HTR-8/SVneo (cell line): ENCODE measurements at places on chromosomes 5 and 9.

DNA sequence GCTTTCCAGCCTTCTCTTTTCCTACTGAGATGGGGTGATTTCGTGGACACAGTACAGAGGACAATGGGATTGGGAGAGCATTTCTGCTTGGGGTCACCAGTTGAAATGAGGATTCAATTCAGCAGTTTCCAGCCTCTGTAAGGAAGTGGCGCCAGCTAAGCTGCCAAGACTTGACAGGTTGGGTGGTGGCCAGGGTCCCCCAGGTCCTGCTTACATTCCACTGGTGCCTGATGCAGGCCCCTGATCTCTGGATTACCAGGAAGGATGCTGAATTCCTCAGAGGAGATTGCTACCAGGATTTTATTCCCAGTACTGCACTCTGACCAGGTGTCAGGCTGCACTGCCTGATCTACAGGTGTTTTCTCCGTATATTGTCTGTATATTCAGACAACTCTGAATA is 119.7 kb downstream of the PSD2 start:
- DNase-seq, result no peak

GRCh38 chr9:3240656-3241268 is 285.0 kb downstream of the RFX3 start:
- DNase-seq, result peak; percentile 46

- DNase-seq, result no peak
Observed at GRCh38 chr5:132896685-132897084, 23.2 kb downstream of the LEAP2 start.

DNA sequence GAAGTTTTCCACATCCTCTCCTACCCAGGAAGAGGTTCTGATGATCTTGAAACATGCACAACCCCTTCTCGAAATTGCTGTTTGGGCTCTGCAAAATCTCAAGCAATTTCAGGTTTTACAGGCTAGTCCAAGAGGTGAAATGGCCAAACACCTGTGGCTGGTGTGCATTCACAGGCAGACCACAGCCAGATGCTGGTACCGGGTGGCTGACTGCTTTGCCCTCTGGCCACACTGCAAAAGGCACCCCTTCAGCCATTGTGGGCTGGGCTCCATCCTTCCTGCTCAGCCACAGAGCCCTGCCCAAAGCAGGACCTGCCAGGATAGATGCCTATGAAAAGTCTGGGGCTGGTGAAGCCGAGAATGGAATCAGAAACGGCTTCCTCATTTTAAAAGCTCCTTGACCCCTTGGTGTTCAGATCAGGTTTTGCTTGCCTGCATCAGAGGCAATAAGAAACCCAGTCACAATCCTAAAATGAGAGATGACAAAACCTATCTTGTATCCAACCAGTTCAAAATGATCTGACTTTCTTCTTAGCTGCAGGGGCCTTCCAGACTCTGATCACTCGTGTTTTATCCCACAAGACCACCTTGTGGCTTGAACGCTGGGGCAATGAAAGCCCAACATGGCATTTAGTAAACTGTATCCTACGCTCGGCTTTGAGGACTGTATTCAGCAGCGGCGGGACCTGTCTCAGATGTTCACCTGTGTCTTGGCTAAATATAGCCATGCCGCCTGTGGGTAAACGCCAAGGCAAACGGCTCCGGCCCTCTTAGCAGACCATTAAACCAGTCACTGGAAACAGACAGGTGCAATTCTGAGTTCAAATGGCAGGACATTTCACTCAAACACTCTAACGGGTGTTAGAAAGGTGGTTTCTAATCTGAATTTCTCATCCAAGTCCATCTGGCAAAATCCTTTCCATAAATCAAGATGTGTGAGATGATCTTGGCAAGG is 49.6 kb downstream of the EPB41L4B start:
- no peak for DNase-seq

DNA sequence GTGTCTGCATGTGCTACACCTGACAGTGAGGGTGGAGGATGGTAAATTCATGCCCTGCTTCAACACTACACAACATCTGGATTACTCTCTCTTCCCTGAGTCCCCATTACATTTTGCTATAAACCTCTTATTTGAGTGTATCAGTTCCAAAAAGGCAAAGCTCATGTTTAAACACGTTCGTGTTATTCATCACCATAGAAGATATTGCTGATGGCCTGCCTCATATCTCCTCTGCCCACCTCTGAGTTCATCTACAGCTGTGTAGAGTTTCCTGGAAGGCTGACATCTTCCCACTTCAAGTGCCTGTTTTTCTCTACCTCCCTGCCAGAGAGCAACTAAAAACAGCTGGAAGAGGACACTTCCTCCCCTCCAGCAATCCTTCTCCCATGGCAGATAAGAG is 433.2 kb downstream of the ISL1 start:
- no peak for DNase-seq

- DNase-seq, result no peak
Observed at GRCh38 chr5:10268100-10268499, 18.0 kb downstream of the CCT5 start.

GRCh38 chr5:180059326-180059725 is 12.2 kb downstream of the RNF130 start:
- DNase-seq, result no peak

GRCh38 chr5:119255571-119256356 is 100.1 kb upstream of the TNFAIP8 start:
- no peak for DNase-seq

- DNase-seq, result peak; percentile 77
Observed at GRCh38 chr5:33257807-33258429, 182.8 kb upstream of the TARS1 start.

DNA sequence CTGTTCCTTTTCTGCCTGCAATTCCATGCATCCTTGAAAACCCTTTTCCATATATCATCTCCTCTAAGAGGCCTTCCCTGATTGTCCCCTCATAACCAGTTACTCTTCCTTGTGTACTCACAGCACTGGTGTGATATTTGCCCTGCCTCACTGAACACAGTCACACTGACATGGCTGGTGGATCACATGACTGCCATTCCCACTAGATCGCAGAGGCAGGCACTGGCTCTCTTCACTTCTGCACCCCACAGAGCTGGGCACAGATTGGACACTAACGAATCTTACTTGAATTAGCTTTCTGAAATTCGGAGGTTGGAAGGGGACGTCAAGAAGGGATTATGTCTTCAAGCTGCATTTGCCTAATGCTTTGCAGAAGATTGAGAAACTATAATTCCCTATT is 208.0 kb downstream of the PAPPA start:
- DNase-seq, result no peak

DNA sequence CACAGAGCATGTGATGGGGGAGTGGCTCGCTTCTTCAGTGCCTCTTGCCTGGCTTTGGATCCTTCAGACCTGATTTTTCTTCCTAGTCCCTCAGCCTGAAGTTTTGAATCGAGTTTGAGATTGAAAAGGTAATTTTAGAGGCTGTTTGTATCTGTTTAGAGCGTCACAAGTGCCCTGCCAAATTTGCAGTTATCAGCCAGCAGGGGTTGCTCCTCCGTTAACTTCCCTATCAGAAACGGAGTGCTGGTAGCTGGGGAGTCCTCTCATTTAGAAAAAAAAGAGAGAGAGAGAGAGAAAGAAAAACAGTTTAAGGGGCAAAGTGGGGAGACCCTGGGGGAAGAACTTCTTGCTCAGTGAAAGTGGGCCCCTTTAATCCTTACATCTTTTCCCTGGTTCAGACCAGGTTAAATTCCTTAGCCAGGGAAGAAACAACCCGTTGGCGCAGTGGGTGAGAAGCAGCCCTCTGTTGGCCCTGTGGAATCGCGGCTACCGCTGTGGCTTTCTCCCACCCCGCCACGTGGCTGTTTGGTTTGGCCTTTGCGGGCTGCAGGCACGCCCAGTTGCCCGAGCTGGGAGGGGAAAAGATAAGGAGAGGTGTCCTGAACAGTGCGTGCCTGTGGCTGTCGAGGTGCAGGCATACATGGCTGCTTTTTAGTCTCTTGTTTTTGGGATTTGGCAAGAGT is 576.7 kb upstream of the ACO1 start:
- no peak for DNase-seq

DNA sequence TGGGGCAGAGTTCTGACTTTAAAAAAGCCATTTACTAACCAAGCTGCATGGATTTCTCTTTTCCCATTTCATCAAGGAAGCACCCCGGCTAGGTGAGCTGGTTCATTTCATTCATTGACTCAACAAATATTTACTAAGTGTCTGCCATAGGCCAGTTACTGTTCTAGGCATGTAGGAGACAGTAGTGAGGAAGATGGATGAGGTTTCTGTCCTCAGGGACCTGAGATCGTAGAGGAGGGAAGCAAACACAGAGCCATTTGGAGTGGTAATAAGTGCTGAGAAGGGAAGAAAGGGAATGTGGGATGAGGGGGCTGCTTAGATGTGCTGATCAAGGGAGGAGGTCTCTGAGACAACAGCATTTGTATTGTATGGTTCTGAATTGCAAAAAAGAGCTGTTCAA is 120.4 kb downstream of the C9orf152 start:
- no peak for DNase-seq

DNA sequence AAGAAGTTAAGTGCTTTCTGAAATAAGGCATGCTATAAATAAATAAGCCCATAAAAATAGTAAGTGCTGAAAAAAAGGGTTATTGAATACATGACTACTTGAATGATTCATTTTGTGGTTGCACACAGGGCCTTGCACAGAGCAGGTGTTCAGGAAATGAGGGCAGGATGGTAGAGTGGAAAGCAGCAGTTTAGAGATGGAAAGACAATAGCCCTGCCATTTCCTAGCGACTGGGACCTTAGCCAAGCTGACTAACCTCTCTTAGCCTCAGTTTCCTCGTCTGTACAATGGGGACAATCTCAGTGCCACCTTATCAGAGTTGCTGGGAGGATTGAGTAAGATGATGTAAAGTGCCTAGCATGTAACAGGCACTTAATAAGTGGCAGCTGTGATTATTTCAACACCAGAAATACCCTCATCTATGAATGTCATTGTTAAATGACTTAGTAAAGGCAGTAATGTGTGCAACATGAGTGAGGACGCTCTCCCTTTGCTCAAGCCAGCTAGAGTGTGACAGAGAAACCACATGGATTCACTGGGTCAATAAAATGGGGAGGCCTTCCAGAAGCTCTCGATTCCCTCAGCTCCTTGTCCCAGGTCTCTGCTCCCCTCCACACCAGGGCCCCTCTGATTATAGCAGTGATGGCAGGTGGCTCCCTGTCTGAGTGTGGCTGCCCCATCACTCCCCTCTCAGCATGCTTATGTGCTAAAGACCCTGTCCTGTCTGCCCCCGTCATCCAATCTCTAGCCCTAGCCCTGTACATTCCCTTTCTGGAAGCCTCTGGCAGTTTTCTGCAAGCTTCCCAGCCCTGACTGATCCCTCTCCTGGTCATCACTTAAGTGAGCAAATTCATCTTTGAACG is 16.0 kb upstream of the PHF19 start:
- peak; percentile 40 for DNase-seq

DNA sequence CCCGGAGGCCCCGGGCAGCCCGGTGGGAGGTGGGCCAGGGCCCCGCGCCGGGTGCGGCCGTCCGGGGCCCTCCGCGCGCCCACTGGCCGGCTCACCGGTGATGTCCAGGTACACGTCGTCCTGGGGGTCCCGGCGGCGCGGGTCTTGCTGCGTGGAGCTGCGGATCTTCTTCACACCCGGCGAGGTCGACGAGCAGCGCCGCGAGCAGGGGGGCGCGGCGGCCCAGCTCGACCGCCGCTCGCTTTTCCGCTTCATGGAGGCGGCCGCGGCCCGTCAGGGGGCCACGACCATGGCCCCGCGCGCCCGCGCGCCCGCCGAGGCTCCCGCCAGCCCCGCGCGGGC is 548 bp downstream of the CDC14B start:
- no peak for DNase-seq

GRCh38 chr5:11319836-11320580 is 559.0 kb upstream of the DAP start:
- DNase-seq, result peak; percentile 28

DNA sequence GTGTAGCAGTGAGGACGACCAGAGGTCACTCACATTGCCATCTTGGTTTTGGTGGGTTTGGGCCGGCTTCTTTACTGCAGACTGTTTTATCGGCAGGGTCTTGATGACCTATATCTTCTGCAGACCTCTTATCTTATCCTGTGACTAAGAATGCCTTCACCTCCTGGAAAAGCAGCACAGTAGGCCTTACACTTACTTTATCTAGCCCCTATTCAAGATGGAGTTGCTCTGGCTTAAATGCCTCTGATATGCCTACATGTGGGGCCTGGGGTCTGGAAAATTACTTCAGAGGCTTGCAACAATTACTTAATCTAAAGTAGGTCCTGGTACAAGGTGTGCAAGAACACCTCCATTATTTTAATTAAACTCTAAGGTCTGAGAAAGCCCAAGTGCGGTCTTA is 86.9 kb upstream of the IL12B start:
- DNase-seq, result no peak

- no peak for DNase-seq
Observed at GRCh38 chr9:107141967-107142366, 141.1 kb upstream of the RAD23B start.

GRCh38 chr5:138330813-138331448 is 673 bp downstream of the CDC25C start:
- peak; percentile 30 for DNase-seq

- no peak for DNase-seq
Observed at GRCh38 chr9:133682818-133683585, 46.8 kb downstream of the DBH start.

GRCh38 chr5:69300537-69301203 is 31.9 kb downstream of the CCDC125 start:
- no peak for DNase-seq

GRCh38 chr5:158261674-158262367 is 402.9 kb upstream of the CLINT1 start:
- no peak for DNase-seq

- no peak for DNase-seq
Observed at GRCh38 chr5:32645246-32645645, 59.9 kb downstream of the SUB1 start.

- DNase-seq, result no peak
Observed at GRCh38 chr9:14307989-14308852, 5.7 kb downstream of the NFIB start.

DNA sequence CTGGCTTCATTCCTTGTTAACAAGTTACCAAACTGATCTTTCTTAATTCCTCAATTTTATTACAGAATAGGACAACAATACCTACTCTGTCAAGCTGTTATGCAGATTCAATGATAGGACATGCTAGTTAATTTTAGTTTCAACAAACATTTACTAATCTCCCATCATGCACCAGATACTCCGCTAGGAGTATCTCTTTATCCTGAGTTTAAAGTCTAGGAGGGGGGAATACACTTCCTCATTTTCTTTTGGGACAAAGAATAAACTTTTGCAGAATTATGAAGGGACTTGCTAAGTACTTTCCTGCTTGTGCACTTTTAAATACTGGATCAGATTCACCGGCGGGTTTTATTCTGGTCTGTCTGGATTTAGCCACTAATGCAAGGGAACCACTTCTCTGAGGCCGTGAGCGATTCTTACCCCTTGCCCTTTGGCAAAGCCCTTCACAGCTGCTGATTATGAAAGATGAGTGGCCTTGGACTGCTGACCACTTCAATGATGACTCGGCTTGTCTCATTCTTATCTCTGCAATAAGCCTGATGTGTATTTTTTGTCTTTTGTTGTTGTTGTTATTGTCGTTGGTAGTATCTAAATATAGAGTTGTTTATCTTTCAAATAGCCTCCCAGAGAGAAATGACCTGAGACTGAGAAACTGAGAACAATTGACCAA is 73.9 kb downstream of the RMI1 start:
- no peak for DNase-seq
